ENCODE measurements at places on chromosomes 4 and X.

GRCh38 chrX:43822014-43822413, 60.2 kb downstream of the MAOB start:
- no peak for DNase-seq

- no peak for DNase-seq
Measured at GRCh38 chrX:40878766-40879165, 143.4 kb upstream of the MED14 start.

DNA sequence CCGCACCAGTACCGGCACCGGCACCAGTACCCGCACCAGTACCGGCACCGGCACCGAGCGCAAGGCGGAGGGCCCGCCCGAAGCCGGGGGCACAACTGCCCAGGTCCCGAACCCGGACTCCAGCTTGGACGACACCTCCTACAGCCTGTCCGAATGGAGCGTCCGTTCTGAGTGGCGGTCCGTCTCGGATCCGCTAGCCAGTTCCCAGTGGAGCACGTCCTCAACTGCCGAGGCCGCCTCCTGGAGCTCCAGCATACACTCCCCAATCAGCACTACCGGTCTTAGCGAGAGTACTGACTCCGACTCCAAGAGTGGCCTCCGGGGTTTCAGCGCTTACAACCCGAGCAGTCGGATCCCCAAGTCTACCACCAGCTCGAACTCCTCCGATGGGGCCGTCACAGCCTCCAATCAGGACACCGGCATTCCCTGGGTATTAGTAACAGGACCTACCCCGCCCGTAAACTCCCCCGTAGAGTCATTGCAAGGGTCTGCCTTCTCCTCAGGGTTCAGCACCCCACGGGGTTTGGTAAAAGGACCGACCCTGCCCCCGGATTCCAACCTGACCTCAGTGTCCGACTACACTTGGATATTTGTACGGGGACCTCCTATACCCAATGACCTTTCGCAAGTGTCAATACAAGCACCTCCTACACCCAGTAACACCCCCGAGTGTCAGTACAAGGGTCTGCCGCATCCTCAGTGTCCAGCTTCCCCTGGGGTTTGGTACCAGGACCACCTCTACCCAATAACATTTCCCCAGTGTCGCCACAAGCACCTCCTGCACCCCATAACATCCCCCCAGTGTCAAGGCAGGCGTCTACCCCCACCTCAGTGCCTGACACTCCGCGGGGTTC, 721 bp upstream of the MAOA start:
- no peak for DNase-seq

- DNase-seq, result no peak
Measured at GRCh38 chr4:59712470-59712869, 1487.7 kb upstream of the ADGRL3 start.

GRCh38 chr4:173367285-173367684, 3.5 kb upstream of the SAP30 start:
- DNase-seq, result no peak

DNA sequence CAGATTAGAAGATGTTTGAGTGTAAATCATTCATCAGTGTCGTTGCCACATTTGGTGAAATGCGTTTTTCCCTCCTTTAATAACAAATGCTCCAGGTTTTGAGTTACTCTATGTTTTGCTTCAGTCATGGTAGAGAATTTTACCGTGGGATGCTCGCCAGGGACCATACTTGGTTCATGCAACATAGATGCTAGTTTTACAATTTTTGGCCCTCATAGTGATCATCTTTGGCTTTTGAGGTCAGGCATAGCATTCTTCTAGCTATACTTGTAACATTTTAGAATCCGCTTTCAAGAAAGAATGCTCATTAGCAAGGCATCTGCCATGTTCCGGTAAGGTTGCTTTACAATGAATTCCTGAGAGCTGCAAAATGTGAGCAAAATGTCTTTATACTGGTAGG, 147.2 kb downstream of the SPCS3 start:
- DNase-seq, result no peak

DNA sequence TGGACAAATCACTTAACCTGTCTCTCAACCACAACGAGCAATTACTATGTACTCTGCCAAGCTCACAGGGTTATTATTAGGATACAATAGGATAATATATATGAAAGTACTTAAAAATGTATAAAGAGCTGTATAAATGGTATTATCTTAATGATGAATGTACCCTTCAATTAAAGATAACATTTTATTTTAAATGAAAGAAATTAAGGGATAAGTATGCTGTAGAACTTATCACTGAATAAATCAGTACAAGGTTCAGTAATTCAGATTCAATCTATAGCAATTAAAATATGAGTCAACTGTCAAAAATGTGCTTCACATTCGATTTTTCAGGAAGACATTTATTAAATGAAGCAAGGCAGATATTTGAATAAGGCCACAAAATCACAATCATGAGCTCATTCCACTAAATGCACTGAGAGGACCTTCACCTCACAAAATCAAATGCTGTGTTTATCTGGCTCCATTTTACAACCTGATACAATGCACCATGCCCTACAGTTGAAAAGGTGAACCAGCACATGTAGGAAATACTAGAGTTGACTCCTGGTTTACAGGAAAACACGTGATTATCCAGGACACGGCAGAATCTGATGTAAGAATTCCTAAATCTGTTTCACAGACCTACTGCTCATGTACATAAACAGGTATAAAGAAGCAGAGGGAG, 4.4 kb downstream of the LRCH2 start:
- DNase-seq, result no peak

DNA sequence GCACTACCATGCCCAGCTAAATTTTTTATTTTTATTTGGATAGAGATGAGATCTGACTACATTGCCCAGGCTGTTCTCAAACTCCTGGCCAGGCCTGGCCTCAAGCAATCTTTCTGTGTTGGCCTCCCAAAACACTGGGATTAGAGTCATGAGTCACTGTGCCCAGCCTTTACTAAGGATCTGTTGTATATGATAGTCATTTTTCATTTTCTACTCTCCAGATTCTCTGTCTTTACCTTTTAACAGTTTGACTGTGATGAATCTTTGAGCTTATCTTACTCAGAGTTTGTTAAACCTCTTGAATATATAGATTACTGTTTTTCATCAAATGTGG, 161.8 kb downstream of the FNIP2 start:
- DNase-seq, result no peak

- DNase-seq, result no peak
Measured at GRCh38 chr4:22427675-22428074, 88.2 kb downstream of the ADGRA3 start.

- DNase-seq, result no peak
Measured at GRCh38 chr4:73245955-73246354, 12.6 kb downstream of the ANKRD17 start.

DNA sequence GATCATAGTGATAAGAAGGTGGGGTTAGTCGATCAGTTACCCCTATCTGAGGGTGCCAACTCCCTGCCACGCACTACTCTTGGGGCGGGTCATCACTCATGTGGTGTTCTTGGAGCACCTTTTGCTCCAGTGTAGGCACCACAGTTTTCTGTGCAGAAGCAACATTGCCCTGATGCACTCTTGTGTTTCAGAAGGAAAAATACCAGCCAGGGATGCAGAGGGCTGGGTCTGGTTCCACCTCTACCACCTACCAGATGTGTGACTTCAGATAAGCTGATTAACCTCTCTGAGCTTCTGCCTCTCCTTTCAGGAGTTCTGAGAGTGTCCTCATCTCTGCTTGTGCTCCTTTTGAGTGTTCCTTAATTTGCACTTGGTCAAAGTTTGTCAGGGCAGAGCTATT, 29.9 kb upstream of the PROM1 start:
- DNase-seq, result no peak

DNA sequence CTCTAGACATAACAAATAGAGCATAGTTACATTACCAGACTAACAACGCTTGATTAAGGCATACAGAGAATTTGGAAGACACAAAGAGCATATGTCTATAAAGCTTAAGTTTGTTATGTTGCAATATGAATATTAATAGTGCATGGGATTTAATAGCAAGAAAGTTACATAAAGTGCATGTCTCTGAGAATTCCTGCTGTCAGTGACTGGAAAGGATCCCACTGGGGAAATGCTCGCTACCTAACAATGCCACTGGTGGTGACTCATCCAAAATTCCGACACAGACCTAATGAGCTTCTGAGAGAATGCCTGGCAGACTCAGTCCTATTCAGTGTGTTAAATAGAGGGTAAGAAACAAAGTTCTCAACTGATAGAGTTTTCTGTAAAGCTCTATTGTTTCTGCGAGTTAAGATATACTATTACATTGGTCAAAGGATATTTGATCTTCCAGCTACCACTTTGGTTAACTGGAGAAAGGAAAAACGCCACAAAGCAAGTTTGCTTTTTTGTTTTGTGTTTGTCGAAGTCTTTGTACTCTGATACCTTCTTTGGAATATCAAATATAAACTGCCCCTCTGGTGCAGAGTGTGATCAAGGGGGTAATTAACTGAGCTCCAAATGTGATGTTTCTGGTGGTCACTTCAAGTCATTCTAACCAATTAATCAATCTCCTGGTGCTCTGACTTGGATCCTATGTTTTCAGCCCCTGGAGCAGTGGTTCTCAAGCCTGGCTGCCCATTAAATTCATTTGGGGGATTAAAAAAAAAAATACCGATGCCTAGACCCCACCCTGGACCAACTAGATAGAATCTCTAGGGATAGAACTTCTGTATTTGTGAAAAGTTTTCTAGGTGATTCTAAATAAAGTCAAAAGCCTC, 107.9 kb downstream of the PALLD start:
- DNase-seq, result no peak

- DNase-seq, result no peak
Measured at GRCh38 chrX:101450961-101451360, 34.3 kb upstream of the ARMCX4 start.

- no peak for DNase-seq
Measured at GRCh38 chrX:81215685-81216084, 13.8 kb downstream of the SH3BGRL start.

GRCh38 chrX:154600759-154601374, 15.9 kb downstream of the CTAG1A start:
- no peak for DNase-seq

GRCh38 chr4:122632396-122633143, 11.7 kb upstream of the IL21 start:
- DNase-seq, result no peak

GRCh38 chr4:130478406-130478805, 1382.5 kb downstream of the C4orf33 start:
- no peak for DNase-seq

DNA sequence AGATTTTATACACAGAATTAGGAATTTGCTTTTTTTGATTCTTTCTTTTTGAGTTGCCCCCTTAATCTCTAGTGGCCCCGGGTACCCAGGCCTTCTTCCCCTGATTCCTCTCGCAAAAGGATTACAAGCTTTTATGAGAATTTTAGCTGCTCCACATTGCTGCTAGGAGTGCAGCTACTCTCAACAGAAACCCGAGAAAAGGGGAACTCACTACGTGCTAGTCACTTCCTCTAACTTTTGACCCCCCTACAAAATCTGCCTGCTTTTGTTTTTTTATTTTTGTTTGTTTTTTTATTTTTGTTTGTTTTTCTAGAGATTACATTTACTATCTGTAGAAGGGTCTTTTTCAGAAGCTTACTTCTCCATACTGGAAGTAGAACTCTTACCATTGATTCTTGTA, 64.1 kb downstream of the ZNF81 start:
- DNase-seq, result no peak

DNA sequence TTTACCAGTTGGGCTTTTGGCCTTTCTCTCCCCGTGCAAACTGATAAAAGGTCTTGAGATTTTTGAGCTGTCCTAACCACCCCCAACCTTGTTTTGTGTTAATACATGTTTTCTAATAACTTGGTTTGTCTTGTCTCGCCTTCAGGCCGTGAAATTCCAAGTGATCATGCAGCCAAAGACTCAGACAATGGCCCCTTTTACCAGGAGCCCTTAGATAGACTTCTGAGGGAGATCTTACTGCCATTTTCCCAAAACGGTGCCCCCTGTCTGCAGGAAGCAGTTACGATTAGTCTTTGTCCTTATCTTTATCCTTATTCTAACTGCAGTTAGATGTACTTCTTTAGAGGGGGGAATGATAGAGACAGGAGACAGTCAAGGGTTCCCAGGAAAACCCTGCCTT, 245.3 kb upstream of the HDX start:
- DNase-seq, result no peak

DNA sequence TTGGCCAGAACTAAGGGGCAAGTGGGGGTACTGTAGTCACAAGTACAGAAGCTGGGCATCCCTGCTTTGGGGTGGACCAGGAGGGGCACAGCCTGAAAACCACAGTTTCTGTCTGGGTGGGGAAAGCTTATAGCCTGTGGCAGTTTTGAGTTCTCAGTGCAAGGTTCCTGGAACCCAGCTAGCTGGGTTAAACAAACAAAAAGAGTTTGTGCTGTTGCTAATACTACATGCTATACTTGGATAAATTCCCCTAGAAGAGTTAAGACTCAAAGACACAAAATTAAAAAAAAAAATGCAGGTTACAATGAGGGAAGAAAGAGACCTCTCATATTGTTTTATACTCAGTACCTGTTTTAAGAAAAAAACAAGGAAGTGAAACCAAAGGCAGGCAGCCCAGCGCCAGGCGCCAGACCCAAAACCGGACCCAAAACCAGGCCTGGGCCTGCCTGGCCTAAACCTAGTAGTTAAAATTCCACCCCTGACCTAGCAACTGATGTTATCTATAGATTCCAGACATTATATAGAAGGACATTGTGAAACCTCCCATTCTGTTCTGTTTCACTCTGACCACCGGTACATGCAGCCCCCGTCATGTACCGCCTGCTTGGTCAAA, 50.8 kb downstream of the SLC2A9 start:
- no peak for DNase-seq

DNA sequence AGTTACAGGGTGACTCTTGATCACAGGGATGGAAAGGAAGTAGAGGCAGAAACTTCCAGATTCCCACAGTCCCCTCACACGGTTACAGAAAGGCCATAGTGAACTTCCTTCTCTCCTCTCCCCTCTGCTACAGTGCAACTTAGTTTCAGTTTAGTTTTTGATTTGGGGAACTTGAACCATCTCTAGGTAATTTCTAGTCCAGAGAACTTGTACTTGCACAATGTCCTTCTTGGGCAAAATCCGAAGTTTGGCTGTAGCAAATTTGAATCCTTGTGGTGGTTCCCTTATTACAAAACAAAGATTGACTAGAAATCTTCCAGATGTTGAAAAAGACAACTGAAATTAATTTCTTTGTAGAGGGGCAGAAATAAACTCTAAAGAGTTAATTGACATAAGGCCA, 1.2 kb upstream of the BLTP1 start:
- DNase-seq, result no peak

GRCh38 chrX:19540076-19540475, 24.8 kb upstream of the MAP3K15 start:
- DNase-seq, result no peak

DNA sequence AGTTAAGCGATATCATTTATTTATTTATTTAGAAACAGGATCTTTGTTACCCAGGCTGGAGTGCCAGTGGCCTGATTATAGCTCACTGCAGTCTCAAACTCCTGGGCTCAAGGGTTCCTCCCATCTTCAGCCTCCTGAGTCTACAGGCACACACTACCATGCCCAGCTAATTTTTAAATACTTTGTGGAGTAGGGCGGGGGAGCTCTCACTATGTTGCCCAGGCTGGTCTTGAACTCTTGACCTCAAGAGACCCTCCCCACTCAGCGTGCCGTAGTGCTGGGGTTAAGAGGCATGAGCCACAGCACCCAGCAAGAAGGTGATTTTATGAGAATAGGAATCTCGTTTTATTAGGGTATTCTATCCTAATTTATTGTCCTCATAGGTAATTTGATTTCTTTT, 3.9 kb upstream of the UFSP2 start:
- no peak for DNase-seq

Data from stimulated activated CD8-positive, alpha-beta memory T cell treated with anti-CD3 and anti-CD28 coated beads, Interleukin-7, amount 100 ng/mL, for 24 hours (primary cell).